ENCODE measurements at places on chromosomes 11 and 22.

- DNase-seq: no peak
Measured at GRCh38 chr11:86720546-86720945, 48.1 kb upstream of the ME3 start.

GRCh38 chr11:125397421-125397820, 98.6 kb downstream of the FEZ1 start:
- no peak for DNase-seq

- DNase-seq: no peak
Measured at GRCh38 chr11:12120031-12121008, 9.9 kb downstream of the MICAL2 start.

DNA sequence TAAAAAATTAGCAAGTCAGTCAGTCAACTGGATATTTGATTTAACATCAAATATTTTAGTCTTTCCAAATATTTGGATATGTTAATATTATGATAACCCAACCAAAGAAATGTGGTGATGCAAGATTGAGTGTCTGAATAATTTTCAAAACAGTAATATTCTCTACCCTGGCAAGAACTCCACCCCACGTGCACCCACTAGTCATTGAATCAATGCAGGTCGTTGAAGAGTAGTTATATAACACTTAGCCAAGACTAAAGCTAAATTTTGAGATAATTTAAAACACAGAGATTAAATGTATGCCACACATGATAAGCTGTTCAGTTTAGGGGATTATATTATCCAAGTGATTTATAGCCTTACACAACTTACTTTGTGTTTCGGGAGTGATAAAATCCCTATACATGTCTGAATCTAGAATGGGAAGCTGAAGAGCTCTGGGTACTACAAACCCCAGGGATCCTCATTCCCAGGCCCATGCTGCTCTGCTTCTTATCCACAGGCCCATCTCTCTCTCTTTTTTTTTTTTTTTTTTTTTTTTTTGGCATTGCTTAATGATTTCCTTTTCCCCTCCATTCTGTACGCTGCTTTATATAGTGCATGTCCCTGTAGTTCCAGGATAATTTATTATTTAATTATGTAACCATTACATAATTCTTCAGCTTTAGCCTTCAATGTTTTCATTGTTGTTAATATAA, 392.9 kb downstream of the NTM start:
- peak; percentile 24 for DNase-seq

DNA sequence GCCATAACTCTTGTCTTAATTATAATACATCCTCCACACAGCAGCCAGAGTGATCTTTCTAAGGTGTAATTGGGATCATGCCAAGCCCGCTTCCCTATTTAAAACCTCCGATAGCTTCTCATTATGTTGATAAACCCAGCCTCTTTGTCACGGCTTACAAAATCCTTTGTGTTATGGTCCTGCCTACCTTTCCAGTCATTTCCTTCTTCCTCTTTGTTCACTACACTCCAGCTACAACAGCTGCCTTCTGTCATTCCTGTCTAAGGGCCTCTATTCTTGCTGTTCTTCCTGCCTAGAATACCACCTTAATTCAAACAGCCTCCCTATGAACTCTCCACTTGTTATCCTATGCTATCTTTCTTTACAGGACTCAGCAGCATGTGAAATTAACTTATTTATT, 70.6 kb upstream of the CAPRIN1 start:
- DNase-seq: no peak
